NCI-H2107 (cell line): ENCODE measurements at places on chromosomes 16 and 17.
A peak's percentile ranks its signal among the peaks of the same experiment; 100 is the strongest.

DNA sequence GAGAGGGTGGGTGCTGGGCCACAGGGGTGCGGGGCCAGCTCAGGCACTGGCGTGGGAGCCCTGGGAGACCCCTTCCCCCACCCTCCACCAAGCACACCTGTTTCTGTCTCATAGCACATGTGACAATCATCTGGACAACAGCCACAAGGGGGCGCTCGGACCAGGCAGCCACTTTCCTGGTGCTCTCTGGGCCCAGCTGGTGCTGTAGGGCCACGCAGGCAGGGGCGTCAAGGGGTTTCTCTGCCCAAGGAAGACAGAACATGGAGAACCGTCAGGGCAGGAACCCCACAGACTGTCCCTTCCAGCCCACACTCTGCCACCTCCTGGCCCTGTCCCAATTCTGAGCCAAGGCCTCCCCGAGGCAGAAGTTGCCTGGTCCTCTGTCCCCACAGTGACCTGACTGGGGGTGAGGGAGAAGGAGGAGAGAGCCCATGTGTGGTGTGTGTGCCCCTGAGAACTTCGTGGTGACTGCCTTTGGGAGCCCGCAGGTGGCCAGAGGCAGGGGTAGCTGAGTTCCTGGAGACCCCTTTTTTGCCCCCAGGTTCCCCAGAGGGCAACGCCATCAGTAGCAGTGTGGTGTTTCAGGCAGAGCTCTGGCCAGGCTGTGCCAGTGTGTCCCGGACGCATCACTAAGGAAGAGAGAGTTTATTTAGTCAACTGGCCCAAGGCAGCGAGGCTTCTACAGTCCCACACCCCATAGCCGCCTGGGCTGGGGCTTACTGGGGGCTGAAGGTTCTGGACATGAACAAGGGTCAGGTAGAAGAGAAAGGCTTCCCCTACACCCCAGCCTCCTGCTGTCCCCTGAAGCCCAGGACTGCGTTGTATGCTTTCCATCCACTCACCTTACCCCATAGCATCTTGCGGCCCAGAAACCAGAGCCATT lies 3.1 kb upstream of the SETD6 start:
- DNase-seq: no peak

DNA sequence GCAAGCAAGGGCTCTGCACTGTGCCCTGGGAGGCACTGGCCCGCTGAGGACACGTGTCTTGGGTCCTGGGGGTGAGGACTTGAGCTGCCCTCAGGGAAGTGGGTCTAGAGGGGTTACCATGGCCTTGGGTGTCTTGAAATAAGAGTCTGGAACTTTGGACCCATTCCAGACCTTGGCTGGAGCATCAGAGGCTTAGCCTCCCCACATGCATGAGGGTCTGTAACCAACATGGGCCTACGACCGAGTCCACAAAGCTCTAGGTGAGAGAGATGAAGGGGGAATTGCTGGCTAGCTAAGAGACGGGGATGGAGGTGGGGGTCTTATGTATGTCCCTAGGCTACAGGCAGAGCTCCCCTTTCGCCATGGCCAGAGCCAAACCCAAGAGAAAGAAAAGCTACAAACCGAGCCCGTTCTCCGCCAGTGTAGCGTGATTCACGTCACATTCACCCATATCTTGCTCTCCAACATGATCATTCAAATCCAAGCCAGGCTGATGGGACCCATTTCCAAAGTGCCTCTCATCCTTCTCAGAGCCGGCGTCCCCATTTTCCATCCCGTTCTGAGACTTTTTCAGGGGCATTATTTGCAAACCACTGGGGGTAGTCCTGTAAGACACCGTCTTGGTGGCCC lies 120.1 kb downstream of the CDYL2 start:
- no peak for DNase-seq

DNA sequence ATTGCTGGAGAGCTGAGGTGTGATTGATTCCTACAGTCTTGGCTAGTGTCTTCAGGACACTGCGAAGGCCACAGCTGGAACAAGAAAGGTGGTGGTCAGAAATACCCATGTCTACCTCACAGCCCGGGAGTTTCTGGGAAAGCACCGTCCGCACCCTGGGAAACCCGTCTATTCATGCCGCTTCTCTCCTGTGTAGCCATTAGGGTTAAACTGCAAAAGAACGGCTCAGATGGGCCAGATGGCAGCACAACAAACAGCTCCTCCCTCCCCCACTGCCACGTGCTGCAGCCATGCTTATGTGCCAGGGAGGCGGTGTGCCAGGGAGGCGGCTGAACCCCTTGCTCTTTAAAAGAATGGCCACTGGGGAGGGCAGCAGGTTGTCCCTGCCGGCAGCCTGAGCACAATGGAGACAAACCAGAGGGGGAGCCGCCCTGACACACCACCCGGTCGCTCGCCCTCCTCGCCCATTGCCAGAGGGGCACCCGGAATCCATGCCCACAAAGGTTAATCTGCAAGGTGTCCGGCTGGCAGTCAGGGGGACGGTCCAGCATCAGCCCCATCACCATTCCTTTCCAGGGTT lies 65.2 kb downstream of the CYTH1 start:
- peak; percentile 68 for DNase-seq

GRCh38 chr17:35002876-35003551 lies 22.7 kb downstream of the LIG3 start:
- DNase-seq: no peak

GRCh38 chr17:72840019-72840418 lies 252.5 kb downstream of the SLC39A11 start:
- DNase-seq: no peak
